ENCODE measurements at places on chromosomes 13 and 19.

- DNase-seq = no peak
Observed at GRCh38 chr13:33931397-33932311, 113.7 kb downstream of the RFC3 start.

DNA sequence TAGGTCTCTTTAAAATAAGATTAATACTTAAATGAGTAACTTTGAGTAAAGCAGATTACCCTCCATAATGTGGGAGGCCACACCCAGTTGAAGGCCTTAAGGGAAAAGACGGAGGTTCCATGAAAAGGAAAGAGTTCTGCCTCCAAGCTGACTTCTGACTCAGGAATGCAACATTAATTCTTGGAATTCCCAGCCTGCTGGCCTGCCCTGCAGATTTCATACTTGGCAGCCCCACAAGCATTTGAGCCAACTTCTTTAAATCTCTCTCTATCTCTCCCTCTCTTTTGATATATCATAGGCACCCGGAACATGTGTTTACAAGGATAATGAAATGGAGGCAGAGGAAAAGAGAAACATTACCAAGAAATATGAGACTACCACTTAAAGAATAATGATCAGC lies 902.3 kb upstream of the MIR17HG start:
- DNase-seq = no peak

GRCh38 chr19:55336101-55336500 lies 3.6 kb upstream of the KMT5C start:
- DNase-seq = no peak

GRCh38 chr19:13043285-13043684 lies 48.0 kb downstream of the NFIX start:
- no peak for DNase-seq

DNA sequence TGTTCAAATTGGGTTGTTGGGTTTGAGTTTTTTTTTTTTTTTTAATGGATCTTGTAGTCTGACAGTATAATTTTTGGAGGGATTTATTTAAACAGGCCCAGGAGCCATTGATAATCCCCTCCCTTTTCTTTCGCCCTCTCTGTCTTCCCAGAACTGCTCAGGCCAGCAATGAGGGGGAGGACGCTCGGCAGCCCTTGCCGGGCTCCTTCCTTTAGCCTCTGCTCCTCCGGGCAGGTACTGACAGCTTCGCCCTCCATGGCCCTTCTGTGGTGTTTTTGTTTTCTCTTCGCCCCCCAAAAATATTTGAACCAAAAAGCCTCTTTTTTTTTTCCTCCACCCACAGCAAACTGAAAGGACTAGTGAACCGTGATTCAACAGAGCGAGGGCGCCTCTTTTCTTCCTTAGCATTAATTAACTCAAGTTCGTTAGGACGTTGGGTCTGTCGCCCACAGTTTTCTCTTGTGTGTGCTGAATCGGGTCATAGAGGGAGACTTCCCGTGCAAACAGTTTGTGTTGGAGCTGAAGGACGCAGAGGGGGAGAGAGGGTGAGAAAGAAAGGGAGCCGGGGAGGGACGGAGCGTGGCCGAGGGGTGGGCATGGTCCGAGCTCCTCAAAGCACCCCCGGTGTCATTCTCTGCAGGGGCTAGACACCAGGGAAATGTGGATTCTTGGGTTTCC lies 21.5 kb downstream of the NFIX start:
- DNase-seq = no peak

DNA sequence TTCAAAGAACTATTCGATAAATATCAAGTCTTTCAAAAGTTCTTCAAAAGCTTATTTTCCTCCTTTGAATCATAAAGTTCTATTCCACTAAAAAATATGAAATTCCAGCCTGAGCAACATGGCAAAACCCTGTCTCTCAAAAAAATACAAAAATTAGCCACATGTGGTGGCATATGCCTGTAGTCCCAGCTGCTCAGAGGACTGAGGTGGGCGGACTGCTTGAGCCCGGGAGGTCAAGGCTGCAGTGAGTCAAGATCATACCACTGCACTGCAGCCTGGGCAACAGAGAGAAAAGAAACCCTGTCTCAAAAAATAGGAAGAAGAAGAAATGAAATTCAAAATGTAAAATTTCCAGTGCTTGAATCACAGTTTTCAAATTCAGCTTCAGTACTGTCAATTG lies 24.6 kb downstream of the CAB39L start:
- no peak for DNase-seq

DNA sequence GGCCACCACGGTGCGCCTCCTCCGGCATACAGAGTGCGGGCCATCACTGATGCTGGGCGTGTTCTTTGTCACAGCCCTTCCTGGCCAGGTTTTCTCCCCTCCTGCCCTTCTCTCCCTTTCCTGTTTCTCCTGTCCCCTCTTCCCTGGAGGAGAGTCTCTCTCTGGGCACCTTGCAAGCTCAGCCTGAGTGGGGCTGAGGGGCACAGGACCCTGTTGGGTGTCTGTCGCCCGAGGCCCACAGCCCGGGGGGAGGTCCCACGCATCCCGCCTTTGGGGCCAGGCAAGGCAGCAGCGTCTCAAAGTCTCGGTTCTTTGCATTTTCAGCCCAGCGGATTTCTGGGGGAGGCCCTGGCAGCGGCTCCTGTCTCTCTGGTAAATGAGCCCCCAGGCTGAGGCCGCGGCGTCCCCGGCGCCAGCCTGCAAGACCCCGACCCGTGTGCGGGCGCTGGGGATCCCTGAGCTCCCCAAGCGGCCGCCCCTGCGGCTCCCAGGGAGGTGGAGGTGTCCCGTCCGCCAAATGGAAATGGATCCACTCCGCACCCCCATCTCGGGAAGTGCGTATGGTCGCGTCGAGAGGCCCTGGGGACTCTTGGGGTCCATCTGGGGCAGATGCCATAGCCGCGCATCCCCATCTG lies 47.2 kb downstream of the COMP start:
- DNase-seq = no peak

- no peak for DNase-seq
Observed at GRCh38 chr13:51291341-51291740, 48.1 kb upstream of the SERPINE3 start.

GRCh38 chr13:52767949-52768516 lies 28.4 kb upstream of the CNMD start:
- no peak for DNase-seq

DNA sequence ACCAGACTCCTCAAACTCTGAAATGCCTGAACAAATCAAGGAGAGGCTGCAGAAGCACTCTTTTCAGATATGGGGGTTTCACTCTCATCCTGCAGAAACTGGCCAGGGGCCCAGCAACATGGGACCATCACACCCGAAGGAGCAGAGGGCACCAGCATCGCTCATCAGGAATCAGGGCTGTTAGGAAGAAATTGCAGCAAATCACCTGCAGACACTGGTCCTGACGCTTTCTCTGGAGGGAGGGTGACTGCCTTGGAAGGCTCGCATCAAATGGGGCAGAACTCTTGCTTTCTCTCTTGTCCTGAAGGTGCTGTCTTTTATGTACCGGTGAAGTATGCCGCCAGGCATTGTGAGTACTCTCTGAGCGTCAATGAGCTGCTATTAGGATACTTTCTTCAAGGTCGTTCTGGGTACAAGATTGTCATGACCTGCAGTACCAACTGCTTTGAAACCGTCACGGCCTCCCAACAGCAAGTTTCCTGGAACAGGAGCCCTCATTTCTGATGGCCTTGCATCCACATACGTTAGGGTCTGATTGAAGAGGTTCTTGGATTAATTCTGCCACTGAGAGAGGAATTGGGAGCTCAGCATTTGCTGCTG lies 155.7 kb upstream of the SOX1 start:
- no peak for DNase-seq

- no peak for DNase-seq
Observed at GRCh38 chr13:69720278-69720983, 387.2 kb upstream of the ATXN8OS start.

- no peak for DNase-seq
Observed at GRCh38 chr19:55242517-55242916, 14.0 kb upstream of the TMEM86B start.

- DNase-seq = no peak
Observed at GRCh38 chr13:97875911-97876310, 77.6 kb upstream of the IPO5 start.

DNA sequence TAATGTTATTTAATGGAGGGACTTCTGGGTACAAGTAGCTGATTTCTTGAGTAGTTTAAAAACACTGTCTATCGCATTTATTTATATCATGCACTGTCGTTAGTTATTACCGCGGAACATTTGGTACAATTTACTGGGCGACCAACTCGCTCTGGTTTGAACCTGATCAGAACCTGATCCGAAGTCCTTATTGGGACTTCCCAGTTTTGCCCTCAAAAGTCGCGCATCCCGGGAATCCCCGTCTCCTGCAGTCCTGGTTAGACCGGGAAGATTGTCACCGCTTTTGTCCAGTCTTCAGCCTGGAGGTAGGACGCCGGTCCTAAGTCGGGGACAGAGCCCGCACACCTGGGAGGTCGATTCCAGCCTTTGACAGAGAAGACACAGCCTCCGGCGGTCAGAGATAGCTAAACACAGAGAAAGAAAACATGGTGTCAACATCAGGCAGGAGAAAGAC lies 694 bp downstream of the CLN5 start:
- no peak for DNase-seq

DNA sequence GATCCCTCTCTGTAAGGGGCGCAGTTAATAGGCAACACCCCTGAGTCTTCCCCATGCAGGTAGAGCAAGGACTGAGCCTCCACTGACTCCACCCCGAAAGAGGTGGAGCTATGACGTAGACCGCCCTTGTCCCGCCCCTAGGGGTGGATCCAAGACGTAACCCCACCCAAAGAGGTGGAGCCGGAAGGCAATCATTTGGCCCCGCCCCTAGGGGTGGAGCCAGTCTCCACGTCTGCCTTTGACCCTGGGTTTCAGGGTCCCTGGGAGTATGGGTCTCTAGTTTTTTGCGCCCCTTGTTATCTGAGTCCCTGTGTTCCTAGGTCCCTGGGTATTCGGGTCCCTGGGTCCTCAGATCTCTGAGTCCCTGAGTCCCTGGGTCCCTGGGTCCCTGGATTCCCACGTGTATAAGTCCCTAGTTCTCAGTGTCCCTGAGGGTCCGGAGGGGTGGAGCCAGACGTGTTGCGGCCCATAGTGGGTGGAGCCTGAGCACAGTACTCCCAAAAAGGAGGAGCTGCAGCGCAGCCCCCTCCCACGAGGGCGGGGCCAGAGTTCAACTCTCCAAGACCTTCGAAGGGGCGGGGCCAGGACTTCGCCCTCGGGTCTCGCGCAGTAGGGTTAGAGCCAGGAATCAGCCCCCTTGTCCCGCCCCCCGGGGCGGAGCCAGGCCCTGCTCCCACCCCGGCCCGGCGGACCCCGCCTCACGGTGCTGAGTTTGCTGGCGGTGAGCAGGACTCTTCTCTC lies 5.3 kb downstream of the DENND1C start:
- no peak for DNase-seq

GRCh38 chr13:41515491-41516139 lies 58.3 kb downstream of the RGCC start:
- no peak for DNase-seq

GRCh38 chr13:42000846-42001245 lies 39.9 kb upstream of the VWA8 start:
- no peak for DNase-seq
